ENCODE measurements at places on chromosomes 4 and X.
A peak's percentile ranks its signal among the peaks of the same experiment; 100 is the strongest.

GRCh38 chr4:2595436-2595835, 59.0 kb downstream of the FAM193A start:
- no peak for DNase-seq

DNA sequence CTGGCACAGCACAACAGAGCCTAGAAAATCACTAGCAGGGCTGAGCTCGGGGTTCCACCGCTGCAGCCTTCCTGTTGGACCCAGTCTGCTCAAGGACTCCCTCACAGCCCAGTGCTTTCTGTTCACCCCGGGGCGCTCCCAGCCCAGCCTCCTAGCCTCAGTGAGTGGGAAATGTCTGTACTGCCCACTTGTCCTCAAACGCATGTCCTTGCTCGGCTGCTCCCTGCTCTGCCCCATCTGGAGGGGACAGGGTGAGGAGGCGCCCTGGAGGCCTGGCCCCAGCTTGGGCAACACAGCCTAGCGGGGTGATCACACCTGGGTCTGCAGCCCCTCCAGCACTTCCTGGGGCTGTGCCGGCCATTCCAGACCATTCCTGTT, 11.9 kb upstream of the CCNQ start:
- no peak for DNase-seq

DNA sequence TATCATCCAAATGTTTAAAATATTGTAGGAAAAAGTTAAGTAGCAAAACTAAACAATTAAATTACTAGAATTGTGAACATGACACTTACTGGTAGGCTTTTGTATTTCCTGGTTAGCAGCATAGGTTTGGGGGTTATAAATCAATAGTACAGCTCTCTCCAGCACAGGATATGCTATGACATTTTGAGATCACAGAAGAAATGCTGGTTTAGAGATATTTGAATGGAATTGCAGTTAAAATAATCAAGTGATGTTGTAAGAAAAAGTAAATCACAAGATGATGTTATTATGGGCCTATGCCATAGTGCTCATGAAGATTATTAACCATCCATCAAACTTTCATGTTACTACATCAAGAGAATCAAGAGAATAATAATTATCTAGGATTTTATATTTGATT, 1079.9 kb upstream of the SLIT2 start:
- no peak for DNase-seq

DNA sequence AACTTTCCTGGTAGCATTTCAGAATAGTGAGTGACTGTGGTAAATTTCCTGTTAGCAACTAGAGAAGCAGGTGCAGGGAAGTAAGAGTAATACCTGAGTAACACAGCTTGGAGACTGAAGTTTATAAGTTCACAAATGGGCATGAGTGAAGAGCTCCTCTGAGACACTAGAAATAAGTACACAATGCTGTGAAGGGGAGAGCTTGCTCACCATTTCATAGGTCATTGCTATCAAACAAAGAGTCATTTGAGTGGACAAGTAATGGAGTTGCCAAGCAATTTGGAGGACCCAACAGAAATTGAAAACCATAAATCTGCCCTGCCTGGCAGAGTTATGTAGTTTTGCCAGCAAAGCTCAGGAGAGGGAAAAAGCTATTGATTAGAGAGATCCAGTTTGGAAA, 523.6 kb downstream of the TRAM1L1 start:
- DNase-seq: no peak

GRCh38 chr4:165874791-165875371, 1.8 kb downstream of the TLL1 start:
- no peak for DNase-seq

GRCh38 chrX:39477762-39478120, 620.0 kb downstream of the BCOR start:
- peak; percentile 6 for DNase-seq

- DNase-seq: no peak
These were observed 96.6 kb upstream of the GUCY1A1 start for GRCh38 chr4:155569960-155570515.

DNA sequence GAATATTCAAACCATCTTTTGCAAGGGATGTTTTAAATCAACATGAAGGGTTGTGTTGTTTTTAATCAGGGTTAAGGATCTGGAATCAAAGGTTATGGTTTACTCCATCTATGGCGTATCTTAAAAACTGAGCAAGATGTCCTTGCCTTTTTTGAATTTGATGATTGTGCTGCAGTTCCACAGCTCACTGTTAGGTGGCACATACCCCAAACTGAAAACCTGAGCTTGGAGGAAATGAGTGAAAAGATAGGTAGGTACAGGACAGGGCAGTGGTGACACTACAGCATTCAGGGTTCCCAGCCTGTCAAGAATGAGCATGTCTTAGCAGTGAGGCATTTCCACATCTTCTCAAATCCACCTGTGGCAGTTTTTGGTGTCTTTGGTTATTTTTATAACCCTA, 13.1 kb upstream of the EOLA1 start:
- peak; percentile 14 for DNase-seq

GRCh38 chrX:41482154-41482850, 35.2 kb downstream of the NYX start:
- no peak for DNase-seq
